ENCODE measurements at places on chromosomes 1 and 21.

DNA sequence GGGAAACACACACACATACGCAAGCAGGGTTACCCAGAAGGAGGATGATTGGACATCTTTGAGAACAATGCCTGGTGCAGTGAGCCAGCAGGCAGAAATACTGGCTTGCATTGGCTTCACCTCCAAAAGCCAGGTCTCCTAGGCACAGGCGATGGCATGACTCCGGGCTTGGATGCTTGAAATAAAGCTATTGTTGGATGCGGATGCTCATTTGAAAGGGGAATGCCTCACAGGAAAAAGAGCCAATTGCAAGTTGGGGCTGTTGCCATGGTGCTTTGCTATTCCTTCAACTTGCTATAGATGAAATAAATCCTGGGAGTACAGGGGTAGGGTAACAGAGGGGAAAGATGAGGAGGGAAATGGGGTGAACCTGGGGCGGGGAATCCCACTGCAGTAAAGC lies 180.7 kb upstream of the SGIP1 start:
- no peak for DNase-seq

GRCh38 chr1:204684571-204685235 lies 835 bp downstream of the LRRN2 start:
- DNase-seq, result peak; percentile 86

- DNase-seq, result no peak
Observed at GRCh38 chr1:201538612-201539551, at the start of gene NAV1. NAV1 (plus strand) TSS chr1:201539127; CDS start chr1:201622885, 83,758 bp downstream.

GRCh38 chr1:161486806-161487741 lies 18.2 kb upstream of the FCGR2A start:
- DNase-seq, result peak; percentile 79

GRCh38 chr1:203828002-203828401 lies 32.6 kb downstream of the ZBED6 start:
- no peak for DNase-seq

- no peak for DNase-seq
Observed at GRCh38 chr1:34768856-34769255, 9.3 kb downstream of the GJB4 start.

GRCh38 chr1:82018319-82018718 lies 217.6 kb downstream of the ADGRL2 start:
- no peak for DNase-seq

DNA sequence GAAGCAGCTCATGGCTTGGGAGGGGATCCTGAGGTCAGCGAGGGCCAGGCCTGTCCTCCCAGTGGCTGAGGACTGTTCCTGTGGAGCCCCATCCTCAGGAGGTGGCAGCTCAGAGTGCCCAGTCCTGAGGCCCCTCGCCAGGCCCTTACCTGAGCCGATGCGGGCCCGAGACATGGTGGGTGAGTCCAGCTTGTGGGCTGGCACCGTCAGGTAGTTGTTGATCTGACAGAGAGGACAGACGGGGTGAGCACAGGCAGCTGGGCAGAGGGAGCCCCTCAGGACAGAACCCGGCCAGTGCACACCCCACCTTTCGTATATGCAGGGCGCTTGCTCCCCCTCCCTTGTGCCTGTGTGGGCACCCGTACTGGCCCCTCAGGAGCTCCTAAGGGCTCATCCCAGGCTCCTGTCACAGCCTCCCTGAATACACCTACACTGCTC lies 53.9 kb downstream of the SLC9A1 start:
- DNase-seq, result no peak

- no peak for DNase-seq
Observed at GRCh38 chr1:53663529-53664300, 75.2 kb downstream of the GLIS1 start.

GRCh38 chr1:26994787-26995517 lies 1.5 kb downstream of the TRNP1 start:
- DNase-seq, result no peak

GRCh38 chr1:119010201-119010600 lies 22.1 kb upstream of the TBX15 start:
- no peak for DNase-seq

All from CMK (cell line).